Suprapubic skin (tissue), 4 donors: ENCODE measurements at places on chromosomes 13 and 19.

- no peak for DNase-seq
- no peak overlapping the region for H3K4me3 ChIP-seq
- peaks cover 43% of the 10 kb centered on the region for H3K36me3 ChIP-seq
- peaks cover 27% of the 10 kb centered on the region for H3K4me1 ChIP-seq
- no peak overlapping the region for H3K27ac ChIP-seq
These were observed 5.3 kb upstream of the HCN2 start for GRCh38 chr19:584240-585001.

GRCh38 chr19:2330632-2331284 lies 2.3 kb downstream of the SPPL2B start:
- H3K4me1 ChIP-seq: peaks cover 69% of the 10 kb centered on the region
- H3K4me3 ChIP-seq: no peak overlapping the region
- peaks cover 3% of the 10 kb centered on the region for H3K36me3 ChIP-seq
- no peak overlapping the region for H3K27ac ChIP-seq
- no peak for DNase-seq
- H3K27me3 ChIP-seq: no peaks in the 10 kb centered on the region

DNA sequence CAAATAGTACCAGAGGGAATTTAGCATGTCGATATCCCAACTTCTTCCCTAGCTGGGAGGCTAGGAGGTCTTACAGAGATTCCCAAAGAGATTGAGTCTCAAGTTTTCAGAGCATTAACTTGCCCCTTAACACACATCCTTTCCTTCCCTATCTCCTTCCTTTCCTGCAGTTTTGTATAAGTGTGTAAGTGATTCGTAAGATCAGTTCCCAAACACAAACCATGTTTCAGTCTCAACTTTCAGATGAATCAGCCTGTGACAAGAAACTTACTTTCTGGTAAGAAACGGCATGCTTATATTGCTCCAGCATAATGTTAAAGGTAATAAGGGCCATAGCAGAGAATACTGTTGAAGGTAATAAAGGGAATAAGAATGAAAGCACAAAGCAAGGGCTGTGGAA lies 472.2 kb downstream of the LIG4 start:
- DNase-seq: no peak
- no peaks in the 10 kb centered on the region for H3K4me1 ChIP-seq
- no peaks in the 10 kb centered on the region for H3K27me3 ChIP-seq

- H3K27me3 ChIP-seq: peaks cover 3% of the 10 kb centered on the region
- H3K4me3 ChIP-seq: peak overlapping the region; percentile 82
- peak overlapping the region; percentile 77 for H3K27ac ChIP-seq
- peaks cover 23% of the 10 kb centered on the region for H3K4me1 ChIP-seq
- peak; percentile 58 for DNase-seq
These were observed 1.1 kb downstream of the WTIP start for GRCh38 chr19:34482380-34483250.

DNA sequence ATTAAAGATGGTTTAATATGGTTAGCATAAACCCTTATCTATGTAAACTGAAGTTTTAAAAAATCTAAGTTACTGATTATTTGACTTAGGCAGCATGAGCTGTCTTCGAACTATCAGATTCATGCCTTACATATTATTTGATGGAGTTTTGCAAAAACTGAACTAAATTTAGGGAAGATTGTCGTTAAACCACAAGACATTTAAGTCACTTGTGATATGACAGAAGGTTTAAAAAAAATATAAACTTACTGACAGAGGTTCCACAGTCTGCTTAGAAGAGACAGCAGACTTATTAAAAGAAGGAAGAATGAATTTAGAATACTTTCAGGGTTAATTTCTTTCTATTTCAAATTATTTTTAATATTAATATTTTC lies 110.9 kb upstream of the FRY start:
- no peaks in the 10 kb centered on the region for H3K27me3 ChIP-seq
- H3K36me3 ChIP-seq: no peaks in the 10 kb centered on the region
- no peak overlapping the region for H3K27ac ChIP-seq
- DNase-seq: no peak
- H3K4me3 ChIP-seq: no peak overlapping the region

DNA sequence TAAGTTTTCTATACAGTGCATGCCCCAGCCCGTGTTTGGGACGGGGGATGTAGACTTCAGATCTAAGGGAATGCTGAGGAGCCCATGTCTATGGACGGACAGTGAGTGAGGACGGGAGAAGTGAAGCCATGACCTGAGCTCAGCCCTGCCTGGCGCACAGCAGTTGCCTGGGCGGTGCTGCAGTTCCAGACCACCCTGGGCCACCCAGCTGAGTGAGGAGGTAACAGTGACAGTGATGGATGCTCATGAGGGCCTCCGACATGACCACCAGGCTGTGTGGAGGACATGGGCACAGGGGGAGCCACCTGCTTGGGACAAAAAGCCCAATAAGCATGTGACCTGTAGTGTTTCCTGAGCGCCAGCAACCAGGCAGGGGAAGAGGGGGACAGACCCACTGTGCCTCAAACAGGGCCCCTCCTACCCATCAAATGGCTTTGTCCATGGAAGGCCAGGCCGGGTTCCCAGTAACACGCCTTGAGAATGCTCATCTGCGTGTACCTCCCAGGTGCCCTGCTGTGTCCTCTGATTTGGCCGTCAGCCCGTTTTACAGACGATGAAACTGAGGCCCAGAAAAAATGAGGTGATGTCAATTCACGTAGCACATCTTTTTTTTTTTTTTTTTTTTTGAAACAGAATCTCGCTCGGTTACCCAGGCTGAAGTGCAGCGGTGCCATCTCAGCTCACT lies 22.6 kb downstream of the NOSIP start:
- peaks cover 20% of the 10 kb centered on the region for H3K4me1 ChIP-seq
- no peak for DNase-seq
- H3K4me3 ChIP-seq: no peak overlapping the region
- H3K36me3 ChIP-seq: peaks cover 57% of the 10 kb centered on the region
- no peak overlapping the region for H3K27ac ChIP-seq

- no peak overlapping the region for H3K4me3 ChIP-seq
- H3K4me1 ChIP-seq: no peaks in the 10 kb centered on the region
- H3K27me3 ChIP-seq: no peaks in the 10 kb centered on the region
These were observed 606.5 kb downstream of the UQCRFS1 start for GRCh38 chr19:28606269-28607032.

GRCh38 chr13:21748166-21748565 lies 77.3 kb downstream of the FGF9 start:
- no peaks in the 10 kb centered on the region for H3K36me3 ChIP-seq
- no peak for DNase-seq

DNA sequence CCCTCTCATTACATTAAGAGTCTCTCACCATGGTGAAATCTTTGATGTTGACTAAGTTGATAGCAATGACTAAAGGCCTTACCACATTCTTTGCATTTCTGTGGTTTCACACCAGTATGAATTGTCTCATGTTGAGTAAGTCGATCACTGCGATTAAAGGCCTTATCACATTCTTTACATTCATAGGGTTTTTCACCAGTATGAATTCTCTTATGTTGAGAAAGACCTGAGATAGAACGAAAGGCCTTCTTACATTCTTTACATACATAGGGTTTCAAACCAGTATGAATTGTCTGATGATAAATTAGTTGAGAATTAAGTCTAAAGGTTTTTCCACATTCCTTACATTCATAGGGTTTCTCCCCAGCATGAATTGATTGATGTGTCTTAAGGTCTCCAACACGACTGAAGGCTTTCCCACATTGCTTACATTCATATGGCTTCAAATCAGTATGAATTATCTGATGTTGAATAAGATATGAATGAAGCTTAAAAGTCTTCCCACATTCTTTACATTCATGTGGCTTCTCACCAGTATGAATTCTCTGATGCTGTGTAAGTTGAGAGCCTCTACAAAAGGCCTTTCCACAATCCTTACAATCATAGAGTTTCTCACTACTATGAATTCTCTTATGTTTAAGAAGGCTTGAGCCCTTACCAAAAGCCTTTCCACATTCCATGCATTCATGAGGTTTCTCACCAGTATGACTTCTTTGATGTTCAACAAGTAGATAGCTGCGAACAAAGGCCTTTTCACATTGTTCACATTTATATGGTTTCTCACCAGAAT lies 45.6 kb downstream of the ZNF283 start:
- H3K27ac ChIP-seq: no peak overlapping the region
- DNase-seq: no peak
- H3K27me3 ChIP-seq: no peaks in the 10 kb centered on the region
- no peak overlapping the region for H3K4me3 ChIP-seq

GRCh38 chr19:42634409-42635232 lies 39.9 kb upstream of the CEACAM8 start:
- H3K27me3 ChIP-seq: no peaks in the 10 kb centered on the region
- no peak overlapping the region for H3K4me3 ChIP-seq

- H3K27me3 ChIP-seq: peaks cover 16% of the 10 kb centered on the region
- H3K4me3 ChIP-seq: peak overlapping the region; percentile 62
- DNase-seq: peak; percentile 58
- H3K36me3 ChIP-seq: peaks cover 5% of the 10 kb centered on the region
- H3K4me1 ChIP-seq: peaks cover 13% of the 10 kb centered on the region
- H3K27ac ChIP-seq: peak overlapping the region; percentile 72
These were observed 625 bp downstream of the ZFP82 start for GRCh38 chr19:36417752-36418286.

DNA sequence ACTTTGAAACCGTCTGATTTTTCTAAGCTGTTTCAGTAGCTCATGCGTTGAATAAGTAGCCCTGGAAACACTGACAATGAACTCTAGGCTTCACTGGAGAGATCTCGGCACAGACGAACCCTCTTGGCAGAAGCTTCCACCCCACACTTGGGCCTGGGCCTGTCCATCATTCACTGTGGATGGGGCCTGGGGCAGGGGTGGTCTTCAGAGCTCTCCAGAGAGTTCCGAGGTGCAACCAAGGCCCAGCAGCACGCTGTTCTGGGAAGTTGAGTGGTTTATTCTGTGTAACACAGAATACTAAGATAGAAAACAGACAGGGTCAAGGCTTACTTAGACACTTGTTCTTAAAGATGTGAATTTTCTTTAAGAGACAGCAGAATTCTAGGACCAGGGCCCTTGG lies 21.9 kb downstream of the NAXD start:
- H3K27me3 ChIP-seq: no peaks in the 10 kb centered on the region
- H3K27ac ChIP-seq: no peak overlapping the region
- no peaks in the 10 kb centered on the region for H3K4me1 ChIP-seq
- no peak for DNase-seq
- peaks cover 84% of the 10 kb centered on the region for H3K36me3 ChIP-seq
- no peak overlapping the region for H3K4me3 ChIP-seq

DNA sequence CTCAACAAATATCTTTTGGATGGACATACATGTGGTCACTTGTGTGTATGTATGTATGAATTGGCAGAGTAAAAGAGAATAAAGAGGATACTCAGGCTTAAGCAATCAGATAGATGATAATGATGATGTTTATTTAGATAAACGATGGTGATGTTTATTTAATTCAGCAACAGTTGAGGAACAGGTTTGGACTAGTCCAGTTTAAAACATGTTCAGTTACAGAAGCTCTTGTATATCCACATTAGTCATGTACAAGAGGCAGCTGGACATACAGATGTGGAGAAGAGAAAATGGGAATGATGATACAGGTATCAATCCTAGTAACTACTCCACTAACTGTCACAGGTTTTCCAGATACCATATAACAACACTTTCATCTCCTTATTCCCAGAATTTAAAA lies 232.1 kb downstream of the DIAPH3 start:
- H3K27ac ChIP-seq: no peak overlapping the region
- DNase-seq: no peak
- no peak overlapping the region for H3K4me3 ChIP-seq
- no peaks in the 10 kb centered on the region for H3K4me1 ChIP-seq
- H3K36me3 ChIP-seq: no peaks in the 10 kb centered on the region
- no peaks in the 10 kb centered on the region for H3K27me3 ChIP-seq

GRCh38 chr19:49767381-49767780 lies 580 bp downstream of the AP2A1 start:
- no peaks in the 10 kb centered on the region for H3K36me3 ChIP-seq
- no peaks in the 10 kb centered on the region for H3K27me3 ChIP-seq
- peaks cover 37% of the 10 kb centered on the region for H3K4me1 ChIP-seq
- H3K27ac ChIP-seq: peak overlapping the region; percentile 79
- no peak for DNase-seq

GRCh38 chr13:24564881-24565280 lies 52.3 kb upstream of the PARP4 start:
- no peak overlapping the region for H3K4me3 ChIP-seq
- no peak overlapping the region for H3K27ac ChIP-seq
- no peak for DNase-seq
- H3K4me1 ChIP-seq: no peaks in the 10 kb centered on the region

DNA sequence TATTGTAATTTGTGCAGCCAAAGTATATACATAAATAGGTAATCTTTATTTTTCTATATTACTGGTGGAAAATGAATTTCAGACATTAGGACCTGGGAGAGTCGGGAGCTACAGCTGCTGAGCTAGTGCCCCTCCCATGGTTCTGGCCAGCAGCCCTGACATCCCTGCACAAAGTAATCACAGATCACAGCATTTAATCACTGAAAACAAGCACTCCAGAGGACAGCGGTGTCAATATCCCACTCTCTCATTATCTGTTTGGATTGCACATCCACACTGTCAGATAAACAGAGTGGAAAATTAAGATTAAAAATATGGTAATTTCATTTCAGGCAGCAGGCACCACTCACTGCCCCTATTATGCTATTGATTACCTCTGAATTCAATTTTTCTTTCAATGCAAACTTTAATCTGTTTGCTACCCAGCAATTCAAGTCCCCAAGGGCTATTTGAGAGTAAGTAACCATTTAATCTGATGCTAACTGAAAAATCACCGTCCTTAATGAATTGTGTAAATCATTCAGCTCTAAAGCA lies 254.1 kb upstream of the SOX21 start:
- peaks cover 63% of the 10 kb centered on the region for H3K27me3 ChIP-seq
- no peak for DNase-seq
- H3K36me3 ChIP-seq: no peaks in the 10 kb centered on the region
- H3K4me1 ChIP-seq: peaks cover 20% of the 10 kb centered on the region
- no peak overlapping the region for H3K27ac ChIP-seq

DNA sequence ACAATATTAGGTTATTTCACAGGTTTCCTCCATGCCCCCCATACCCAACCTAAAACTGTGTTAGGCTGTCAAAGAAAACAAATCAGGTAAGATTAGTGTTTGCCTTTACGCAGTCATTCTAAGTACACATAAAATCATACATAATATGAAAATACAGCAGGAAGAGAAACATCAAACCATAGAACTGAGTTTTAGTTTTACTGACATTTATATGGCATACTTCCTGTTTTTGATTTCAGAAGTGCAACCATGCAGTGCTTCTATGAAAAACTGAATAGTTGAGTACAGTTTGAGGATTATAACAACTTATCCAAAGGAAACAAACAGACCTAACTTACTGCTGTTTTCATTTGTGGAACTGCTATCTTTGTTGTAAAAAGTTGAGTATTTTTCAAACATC lies 91.3 kb downstream of the KCNRG start:
- DNase-seq: no peak
- no peak overlapping the region for H3K4me3 ChIP-seq
- H3K27ac ChIP-seq: no peak overlapping the region
- no peaks in the 10 kb centered on the region for H3K27me3 ChIP-seq
- peaks cover 20% of the 10 kb centered on the region for H3K4me1 ChIP-seq
- no peaks in the 10 kb centered on the region for H3K36me3 ChIP-seq

DNA sequence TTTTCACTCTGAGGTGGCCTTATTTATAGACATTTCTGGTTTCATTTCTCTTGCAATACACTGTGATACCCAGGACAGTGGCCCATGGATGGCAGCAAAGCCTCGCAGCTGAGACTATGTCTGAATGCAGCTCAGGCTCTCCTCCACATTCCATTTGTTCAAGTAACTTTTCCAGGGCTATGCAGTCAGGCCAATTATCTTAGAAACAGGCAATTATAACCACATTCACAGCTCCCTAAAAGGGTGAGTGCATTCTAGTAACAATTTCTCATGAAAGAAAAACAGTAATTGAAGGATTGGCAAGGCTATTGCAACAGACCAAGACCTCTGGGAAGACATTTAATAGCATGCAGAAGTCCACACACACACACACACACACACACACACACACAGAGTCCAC lies 264.0 kb downstream of the TBC1D4 start:
- no peak overlapping the region for H3K27ac ChIP-seq
- H3K4me1 ChIP-seq: peaks cover 3% of the 10 kb centered on the region
